ENCODE measurements at places on chromosomes 3 and 15.

DNA sequence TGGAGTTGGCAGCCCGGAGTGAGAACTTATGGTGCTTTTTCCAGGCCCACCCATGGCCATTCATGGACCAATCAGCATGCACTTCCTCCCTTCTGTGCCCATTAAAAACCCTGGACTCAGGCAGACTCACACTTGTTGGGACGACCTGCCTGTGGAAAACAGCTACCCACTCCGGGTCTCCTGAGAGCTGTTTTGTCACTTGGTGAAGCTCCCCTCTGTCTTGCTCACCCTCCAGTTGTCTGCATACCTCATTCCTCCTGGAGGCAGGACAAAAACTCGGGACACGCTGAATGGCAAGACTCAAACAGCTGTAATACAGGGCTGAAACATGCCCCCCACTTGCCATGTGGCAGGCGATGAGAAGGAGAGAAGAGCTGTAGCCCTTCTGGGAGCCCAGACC, 35.2 kb downstream of the ROPN1B start:
- no peak for DNase-seq

DNA sequence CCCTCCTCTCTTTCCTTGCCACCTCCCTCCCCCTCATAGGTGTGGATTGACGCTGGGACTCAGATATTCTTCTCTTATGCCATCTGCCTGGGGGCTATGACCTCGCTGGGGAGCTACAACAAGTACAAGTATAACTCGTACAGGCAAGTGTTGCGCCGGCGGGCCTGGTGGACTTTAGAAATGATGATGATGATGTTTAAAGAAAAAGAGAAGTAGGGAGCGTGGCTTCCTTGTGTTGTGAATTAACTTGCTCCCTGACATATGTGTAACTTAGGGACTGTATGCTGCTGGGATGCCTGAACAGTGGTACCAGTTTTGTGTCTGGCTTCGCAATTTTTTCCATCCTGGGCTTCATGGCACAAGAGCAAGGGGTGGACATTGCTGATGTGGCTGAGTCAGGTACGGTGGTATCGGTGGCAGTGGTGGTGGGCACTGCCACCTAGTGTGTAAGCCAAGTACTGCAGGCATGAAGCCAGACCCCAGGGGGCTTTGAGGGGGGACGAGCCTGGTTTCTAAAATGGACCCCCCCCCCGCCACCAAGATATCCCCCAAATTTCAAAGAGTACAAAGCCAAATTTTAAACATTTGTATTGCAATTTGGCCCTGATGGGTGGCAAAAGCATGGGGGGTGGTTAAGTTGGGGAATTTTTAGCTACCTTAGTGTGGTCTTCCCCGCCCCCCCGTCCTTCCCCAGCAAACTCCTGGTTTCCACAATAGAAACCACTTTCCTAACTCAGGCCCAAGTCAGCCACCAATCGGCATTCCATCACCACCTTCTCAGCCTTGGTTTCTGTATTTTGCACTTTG, 65.6 kb downstream of the SLC6A6 start:
- peak; percentile 58 for DNase-seq

DNA sequence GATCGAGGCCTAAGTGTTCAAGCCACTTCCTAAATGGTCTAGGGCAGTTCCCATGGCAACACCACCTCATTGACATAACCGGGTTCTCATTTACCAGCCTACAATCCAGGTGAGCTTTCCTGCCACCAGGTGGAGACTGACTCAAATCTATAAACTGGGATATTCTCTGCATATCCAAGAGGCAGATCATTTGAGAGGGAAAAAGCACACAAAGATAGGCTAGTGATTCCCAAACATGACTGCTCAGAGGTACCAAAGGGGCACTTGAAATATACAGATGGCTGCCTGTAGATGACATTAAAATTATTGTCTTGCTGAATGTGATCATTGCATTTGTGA, 141.3 kb upstream of the PROK2 start:
- DNase-seq, result no peak

- no peak for DNase-seq
Measured at GRCh38 chr15:49962044-49962602, 156.9 kb downstream of the ATP8B4 start.

DNA sequence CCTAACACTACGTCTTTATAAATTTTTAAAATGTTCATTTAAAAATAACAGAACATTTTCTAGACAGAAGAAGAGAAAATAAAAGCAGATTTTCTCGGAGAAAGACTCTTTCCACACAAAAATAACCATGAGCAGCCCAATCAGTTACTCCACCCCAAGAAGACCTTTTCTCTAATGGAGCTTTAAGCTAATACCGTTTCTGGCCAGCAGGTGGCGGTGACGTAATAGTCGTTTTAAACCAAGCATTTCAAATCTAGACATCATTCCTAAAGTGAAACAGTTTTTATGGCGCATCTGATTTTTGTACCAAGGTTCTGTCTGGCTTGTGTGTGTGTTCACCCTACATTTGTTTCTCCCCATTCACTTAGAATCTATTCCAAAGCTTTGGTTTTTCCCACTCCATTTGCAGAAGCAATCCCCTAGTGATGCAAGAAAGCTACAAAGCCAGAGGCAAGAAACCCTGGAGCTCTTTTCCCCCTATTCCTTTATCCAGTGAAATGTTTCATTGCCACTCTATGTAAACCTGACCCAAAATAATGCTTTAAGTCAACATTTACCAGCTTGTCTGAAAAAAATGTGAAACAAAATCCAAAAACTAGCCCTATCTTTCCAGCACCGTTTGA, 336.7 kb upstream of the IGF1R start:
- DNase-seq, result peak; percentile 19

All from H54 (cell line).